ENCODE measurements at places on chromosomes 3 and 15. TPM values are rescaled to one million over a fixed set of nuclear protein-coding genes. Genes with fewer than 3 reads are reported as not detected.

GRCh38 chr3:3038201-3038991 is 71.8 kb downstream of the IL5RA start:
- peak; percentile 22 for DNase-seq

GRCh38 chr3:160602259-160602658 is 36.9 kb upstream of the KPNA4 start:
- DNase-seq = no peak

The ZNF80 gene
- total RNA-seq = 0.11 TPM

The AMT gene
- total RNA-seq = 10.4 TPM

- no peak for DNase-seq
These were observed 52.7 kb downstream of the MB21D2 start for GRCh38 chr3:192864941-192865340.

DNA sequence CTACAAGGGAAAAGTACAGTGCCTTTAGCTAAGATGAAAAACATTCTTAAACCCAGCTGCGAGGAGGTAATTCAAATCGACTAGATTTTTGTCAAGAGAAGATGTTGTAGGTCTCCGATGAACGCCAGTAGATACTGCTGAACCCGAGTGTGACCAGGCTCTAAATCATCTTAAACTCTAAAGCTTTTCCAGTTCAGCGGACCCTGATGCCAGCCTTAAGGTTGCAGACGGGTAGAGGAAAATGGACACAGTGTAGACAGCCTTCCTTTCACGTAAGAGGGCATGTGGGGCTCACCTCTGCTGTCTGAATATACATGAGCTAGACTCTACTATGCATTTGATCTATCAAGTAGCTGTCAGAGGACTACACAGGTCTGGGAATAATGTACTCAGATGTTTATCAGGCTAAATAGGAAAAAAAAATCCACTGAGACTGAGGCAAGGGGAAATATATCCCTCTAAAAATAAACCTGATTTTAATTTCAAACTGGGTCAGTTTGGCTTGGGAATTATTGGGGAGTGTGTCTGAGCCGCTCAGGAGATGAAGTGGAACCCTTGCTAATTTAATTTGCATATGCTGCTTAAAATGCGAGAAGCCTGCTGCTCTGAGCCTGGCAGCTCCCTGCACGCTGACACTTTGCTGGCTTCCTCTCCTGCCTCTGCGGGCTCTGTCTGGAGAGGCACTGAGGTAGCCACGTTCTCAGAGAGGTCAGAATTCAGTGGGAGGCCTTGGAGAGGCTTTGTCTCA is 151.9 kb downstream of the CADPS start:
- DNase-seq = no peak

The DYNLT2B gene
- total RNA-seq = 3.6 TPM

- DNase-seq = no peak
These were observed 643 bp downstream of the MYO5A start for GRCh38 chr15:52527911-52528563.

The IL5RA gene
- not detected for total RNA-seq

The ESYT3 gene
- total RNA-seq = 0.87 TPM

The CIB2 gene
- 18.2 TPM for total RNA-seq

The ASB14 gene
- 7.2 TPM for total RNA-seq

The CLEC3B gene
- 73.6 TPM for total RNA-seq

GRCh38 chr15:63492541-63493077 is 11.8 kb upstream of the USP3 start:
- no peak for DNase-seq

The ECE2 gene
- total RNA-seq = not detected

The SAXO2 gene
- 2.7 TPM for total RNA-seq

DNA sequence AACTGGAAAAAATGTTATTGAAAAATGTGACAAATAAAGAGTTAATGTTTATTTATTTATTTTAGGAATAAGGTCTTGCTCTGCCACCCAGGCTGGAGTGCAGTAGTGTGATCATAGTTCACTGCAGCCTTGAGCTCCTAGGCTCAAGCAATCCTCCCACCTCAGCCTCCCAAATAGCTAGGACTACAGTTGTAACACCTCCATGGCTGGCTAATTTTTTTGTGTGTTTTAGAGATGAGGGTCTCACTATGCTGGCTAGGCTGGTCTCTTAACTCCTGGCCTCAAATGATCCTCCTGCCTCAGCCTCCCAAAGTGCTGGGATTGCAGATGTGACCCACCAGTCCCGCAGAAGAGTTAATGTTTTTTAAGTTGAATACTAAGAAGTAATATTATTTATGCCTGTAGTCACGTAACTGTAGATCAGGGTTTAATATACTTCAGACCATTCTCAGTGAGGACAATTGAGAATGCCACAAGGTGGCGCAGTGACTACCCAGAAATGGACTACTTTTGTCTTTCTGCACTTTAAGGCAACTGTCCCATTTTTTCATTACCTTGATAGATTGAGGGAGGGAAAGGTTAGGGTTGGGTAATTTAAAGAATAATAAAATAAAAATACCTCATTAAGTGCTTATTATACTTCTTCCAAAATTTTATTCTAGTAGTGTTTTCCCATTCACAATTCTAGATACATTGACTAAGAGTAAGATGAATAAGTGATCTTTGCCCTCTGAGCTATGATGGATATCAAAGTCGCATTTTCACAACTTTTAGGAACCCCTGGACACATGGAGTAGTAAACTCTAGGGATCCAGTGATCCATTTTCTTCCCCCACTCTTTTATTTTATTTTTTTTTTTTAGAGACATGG is 6.0 kb downstream of the MUC13 start:
- peak; percentile 60 for DNase-seq

- DNase-seq = no peak
These were observed 65.5 kb downstream of the PEX5L start for GRCh38 chr3:179971280-179971679.

The GJD2 gene
- not detected for total RNA-seq

DNA sequence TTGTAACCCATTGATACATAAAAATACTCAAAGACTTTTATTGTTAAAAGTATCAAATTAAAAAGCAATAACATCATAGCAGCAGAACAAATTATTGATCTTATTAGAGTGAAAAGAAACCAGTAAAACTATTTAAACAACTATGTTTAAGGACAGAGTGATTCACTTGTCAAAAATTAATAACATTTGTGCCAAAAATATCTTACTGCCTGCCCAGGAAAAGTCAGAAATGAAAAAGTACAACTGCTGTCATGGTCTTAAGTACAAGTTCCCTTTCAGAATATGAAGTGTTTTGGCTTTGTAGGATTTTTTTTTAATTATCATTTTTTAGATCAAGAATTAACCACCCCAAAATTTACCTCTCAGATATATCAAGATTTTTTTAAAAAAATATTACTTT is 3.4 kb downstream of the IFT57 start:
- no peak for DNase-seq

The PP2D1 gene
- not detected for total RNA-seq

- DNase-seq = peak; percentile 47
These were observed at the start of gene GPR176 for GRCh38 chr15:39919748-39920509. Gene GPR176, minus strand, starts transcription at chr15:39920266. Its CDS starts 240 bp downstream, at chr15:39920026.

- DNase-seq = no peak
These were observed 3.3 kb downstream of the C3orf70 start for GRCh38 chr3:185149591-185149990.
